ENCODE measurements at places on chromosomes 3 and 15. TPM values are rescaled to one million over a fixed set of nuclear protein-coding genes. Genes with fewer than 3 reads are reported as not detected.

FBXO40 gene
- total RNA-seq, result not detected

RAB6B gene
- 49.2 TPM for total RNA-seq

LMCD1 gene
- total RNA-seq, result 24.8 TPM

GOLGA8R gene
- total RNA-seq, result 0.80 TPM

MYD88 gene
- total RNA-seq, result 32.7 TPM

PTH1R gene
- total RNA-seq, result not detected

CEP97 gene
- total RNA-seq, result 17.4 TPM

LPP gene
- total RNA-seq, result 90.0 TPM

NLGN1 gene
- total RNA-seq, result 0.85 TPM

GPR62 gene
- total RNA-seq, result not detected

ARPP21 gene
- total RNA-seq, result not detected

APOD gene
- not detected for total RNA-seq

RARB gene
- not detected for total RNA-seq

MINAR1 gene
- 0.62 TPM for total RNA-seq

ENTPD3 gene
- total RNA-seq, result not detected

JAGN1 gene
- total RNA-seq, result 19.9 TPM

CD276 gene
- 99.1 TPM for total RNA-seq

SCN11A gene
- total RNA-seq, result not detected

PPM1L gene
- total RNA-seq, result 23.8 TPM

SOX2 gene
- total RNA-seq, result 0.39 TPM

CLEC3B gene
- total RNA-seq, result not detected

PAQR9 gene
- 0.36 TPM for total RNA-seq

GOLIM4 gene
- 35.4 TPM for total RNA-seq

SHF gene
- 3.0 TPM for total RNA-seq

TM4SF18 gene
- total RNA-seq, result 54.5 TPM
